ENCODE measurements at places on chromosomes 11 and 22.

- DNase-seq, result peak; percentile 81
Observed at GRCh38 chr22:38923463-38924346, 33.7 kb upstream of the APOBEC3A start.

DNA sequence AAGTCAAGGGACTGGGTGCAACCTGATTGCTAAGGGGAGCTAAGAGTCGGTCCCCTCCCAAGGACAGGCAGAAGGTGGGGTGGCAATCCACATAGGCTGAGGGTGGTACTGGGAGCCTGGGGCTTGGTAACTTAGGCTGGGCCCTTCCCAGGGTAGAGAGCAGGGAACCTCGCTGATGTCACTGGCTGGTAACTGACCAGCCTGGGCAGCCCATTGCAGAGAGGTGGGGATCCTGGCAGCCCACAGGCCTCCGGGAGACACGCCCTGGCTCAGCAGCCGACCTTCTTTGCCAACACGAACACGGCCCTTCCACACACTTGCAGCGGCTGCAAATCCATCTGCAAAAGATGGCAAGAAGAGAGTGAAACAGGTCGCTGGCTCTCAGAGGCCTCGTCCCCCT lies 25.4 kb downstream of the A4GALT start:
- no peak for DNase-seq

DNA sequence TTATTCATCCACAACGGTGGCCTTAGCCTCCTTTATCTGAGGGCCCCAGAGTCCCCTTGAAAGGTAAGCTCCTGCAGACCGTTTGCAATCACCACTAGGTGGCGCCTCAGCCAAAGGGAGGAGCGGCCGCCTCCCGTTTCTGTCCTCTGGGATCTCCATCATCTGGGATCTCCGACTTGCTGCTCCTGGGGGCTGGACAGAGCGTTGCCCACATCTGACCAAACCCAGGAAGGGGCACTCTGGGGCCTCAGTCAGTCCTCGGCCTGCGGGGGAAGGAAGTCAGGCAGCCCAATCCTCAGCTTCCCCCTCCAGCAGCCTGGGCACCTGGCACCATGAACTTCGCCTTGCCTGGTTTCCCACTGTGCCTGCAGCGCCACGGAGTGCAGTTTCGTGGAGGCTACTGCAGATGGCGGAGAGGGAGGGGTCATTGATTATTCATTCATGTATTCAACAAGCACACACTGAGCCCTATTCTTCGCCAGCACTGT lies 23.5 kb downstream of the TP53I11 start:
- peak; percentile 58 for DNase-seq

GRCh38 chr11:1303973-1304372 lies 5.5 kb downstream of the TOLLIP start:
- DNase-seq, result no peak

- DNase-seq, result no peak
Observed at GRCh38 chr11:79461144-79461543, 20.3 kb upstream of the TENM4 start.

Data from LHCN-M2 (cell line).